GDM1 (cell line): ENCODE measurements at places on chromosomes 2 and 18.
A peak's percentile ranks its signal among the peaks of the same experiment; 100 is the strongest.

DNA sequence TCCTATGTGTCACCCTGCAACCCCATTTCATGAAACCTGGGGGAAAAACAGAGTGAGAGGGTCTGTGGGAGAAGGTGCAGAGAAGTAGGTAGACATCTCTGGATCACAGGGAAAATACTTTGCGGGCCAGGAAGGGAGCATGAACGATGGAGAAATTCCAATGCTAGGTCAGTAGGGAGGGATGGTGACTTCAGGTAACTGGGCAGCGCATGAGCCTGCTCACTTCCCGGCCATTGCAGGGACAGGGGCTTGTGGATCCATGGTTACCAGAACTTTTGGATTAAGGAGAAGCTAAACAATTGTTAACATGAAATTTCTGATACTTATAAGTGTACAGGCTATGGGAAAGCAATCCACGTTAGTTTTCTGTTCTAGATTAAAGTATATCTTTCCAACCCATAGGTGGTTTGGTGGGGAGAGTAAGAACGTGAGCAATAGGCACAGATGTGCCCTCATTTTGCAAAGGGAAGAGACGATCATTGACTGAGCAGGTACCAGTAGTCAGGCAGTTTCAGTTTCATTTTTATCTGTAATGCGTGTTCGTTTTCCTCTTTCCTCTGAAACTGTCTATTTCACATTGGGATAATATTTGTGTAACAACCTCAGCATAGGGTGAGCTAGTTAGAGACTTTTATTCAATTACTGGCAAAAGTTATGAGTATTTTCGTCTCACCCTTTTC lies 65.0 kb downstream of the NYAP2 start:
- DNase-seq = no peak

- no peak for DNase-seq
These were observed 16.4 kb downstream of the EPC2 start for GRCh38 chr2:148660999-148661398.

DNA sequence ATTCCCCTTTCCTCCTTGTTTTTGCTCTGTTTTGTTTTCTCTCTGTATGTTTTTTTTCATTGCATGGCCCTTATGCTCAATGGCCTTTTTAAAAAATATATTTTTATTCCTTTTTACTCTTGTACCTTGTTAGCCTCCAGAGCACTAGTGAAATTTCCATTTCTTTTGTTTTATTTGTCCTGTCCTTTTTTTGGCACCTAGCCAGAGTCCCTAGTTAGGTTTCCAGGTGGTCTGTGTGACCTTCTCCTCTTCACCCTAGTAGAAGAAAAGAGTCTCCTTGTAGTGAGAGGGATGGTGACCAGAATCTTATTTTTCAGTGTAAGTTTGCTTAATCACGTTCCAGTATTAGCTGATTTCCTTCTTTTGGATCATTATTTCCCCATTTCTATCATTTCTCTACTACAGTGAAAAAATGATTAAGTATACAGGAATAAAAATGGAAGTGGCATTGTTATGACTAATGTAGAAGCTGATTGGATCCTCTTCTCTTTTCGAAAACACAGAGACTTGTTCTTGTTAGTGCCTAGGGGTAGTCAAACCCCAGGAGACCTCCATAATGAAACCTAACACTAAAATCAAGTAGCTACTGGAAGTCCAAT lies 65.9 kb downstream of the NBEAL1 start:
- DNase-seq = no peak

DNA sequence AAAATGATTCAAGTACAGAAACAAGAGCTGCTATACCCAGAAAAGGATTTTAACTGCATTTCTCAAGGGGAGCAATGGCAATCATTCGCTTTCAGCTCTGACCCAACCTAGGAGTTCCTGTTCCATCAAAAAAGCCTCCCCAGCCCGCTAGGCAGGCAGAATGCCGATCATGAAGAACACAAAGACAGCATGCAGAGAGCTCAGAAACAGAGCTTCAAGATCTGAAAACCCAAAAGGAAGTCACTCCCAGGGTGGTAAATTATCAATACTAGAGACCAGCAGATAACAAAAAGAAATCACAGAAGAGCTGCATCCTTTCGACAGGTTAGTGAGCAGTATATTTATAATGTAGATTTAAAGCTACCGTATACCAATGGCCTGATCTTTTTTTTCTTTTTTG lies 84.8 kb upstream of the CRIM1 start:
- no peak for DNase-seq

- peak; percentile 61 for DNase-seq
These were observed 108.4 kb upstream of the BZW1 start for GRCh38 chr2:200703127-200703925.

- DNase-seq = no peak
These were observed 235.1 kb downstream of the GRB14 start for GRCh38 chr2:164386231-164386630.

DNA sequence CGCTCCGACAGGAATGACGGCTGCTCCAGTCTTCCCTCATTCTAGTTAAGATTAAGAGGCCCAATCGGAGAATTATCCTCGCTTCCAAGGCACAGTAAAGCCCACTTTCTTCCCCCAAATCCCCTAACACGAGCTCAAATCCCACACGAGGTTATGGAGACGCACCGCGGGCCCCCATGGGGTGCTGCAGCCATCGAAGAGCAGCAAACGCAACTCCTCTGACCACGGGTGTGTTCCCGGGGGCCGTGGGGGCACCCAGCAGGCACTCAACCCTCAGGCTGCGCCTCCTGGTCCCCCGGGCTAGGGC lies 446 bp downstream of the COPS9 start:
- no peak for DNase-seq

DNA sequence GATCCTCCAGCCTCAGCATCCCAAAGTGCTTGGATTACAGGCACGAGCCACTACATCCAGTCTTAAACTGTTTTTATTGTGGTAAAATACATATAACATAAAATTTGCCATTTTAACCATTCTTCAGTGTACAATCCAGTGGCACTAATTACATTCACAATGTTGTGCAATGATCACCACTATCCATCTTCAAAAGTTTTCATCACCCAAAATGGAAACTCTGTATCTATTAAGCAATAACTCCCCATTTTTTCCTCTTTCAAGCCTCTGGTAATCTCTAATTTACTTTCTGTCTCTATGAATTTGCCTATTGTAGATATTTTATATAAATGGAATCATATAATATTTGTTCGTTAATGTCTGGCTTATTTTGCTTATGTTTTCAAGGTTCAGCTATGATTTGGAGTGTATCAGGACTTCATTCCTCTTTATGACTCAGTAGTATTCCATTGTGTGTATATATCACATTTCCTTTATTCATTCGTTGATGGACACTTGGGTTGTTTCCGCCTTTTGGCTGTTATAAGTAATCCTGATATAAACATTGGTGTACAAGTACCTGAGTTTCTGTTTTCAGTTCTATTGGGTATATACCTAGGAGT lies 71.8 kb downstream of the GFPT1 start:
- DNase-seq = no peak

DNA sequence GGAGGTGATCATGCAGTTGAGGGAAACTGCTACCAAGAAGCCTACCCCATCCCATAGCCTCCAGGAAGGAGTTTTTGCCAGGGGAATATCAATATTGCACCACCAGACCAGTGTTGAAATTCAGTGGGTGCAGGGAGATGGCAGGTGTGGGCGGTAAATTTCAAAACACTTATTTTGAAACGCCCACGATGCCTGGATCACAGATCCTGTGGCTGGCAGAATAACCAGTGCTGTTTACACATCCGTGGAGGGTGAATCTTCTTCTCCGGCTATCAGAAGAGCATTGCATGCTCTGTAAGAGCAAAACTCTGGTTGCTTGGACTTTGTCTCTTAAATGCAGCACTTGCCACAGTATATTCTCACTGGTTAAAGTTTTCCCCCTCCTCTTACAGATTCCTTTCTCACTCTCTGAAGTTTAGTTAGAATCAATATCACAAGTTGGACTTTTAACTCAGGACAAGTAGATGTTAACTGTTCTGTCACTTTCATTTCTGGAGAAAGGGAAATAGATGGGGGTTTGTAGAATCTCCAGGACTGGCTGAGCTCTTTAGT lies 70.5 kb upstream of the ZCCHC2 start:
- DNase-seq = no peak

DNA sequence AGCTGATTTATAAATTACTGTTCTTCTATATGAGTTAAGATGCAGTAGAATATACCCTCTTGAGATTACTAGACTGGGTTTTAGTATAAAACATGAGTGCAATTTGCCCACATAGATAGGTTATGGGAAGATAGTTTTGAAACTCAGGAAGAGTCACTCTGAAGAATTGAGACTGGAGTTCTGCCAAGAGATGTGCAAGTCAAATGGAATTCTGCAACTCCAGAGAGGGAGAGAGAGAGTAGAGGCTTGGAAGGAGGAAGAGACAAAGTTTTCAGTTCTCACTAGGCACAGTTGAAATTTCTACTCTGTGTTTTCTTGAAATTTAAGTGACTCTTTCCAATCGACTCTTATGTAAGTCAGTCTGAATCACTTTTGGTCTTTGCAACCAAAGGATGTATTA lies 878.8 kb downstream of the TSN start:
- DNase-seq = no peak

- no peak for DNase-seq
These were observed 73.5 kb downstream of the CHN1 start for GRCh38 chr2:174931724-174932123.

DNA sequence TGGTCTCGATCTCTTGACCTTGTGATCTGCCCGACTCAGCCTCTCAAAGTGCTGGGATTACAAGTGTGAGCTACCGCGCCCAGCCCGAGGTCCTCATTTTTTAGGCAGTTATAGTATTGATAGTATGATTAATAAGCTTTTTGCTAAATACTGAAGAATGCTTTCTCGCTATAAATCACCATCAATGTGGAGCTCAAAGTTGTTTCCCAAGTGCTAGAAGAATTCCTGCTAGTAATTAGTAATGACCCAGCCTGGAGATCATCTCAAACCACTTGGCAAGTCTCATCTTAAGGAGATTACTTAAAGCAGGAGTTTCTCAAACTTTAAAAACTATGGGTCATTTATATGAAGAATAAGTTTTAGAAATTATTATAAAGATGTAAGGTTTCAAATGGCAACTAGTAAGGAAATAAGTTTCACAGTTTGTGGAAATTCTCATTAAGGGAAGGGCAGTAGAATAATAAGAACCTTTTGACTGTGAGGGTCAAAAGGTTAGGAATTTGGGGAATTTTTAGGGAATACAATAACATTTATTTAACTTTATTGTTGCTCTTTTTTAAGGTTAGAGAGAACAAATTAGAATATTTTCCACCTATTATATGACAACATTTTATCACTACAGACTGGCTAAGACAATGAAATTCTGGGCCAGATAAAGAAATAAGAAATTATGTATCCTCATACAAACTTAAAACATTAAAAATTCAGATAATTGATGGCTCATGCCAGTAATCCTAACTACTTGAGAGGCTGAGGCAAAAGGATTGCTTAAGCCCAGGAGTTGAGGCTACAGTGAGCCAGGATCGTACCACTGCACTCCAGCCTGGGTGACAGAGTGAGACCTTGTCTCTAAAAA lies 148.6 kb upstream of the MAP3K20 start:
- no peak for DNase-seq

- DNase-seq = no peak
These were observed 2.3 kb upstream of the GTF3C3 start for GRCh38 chr2:196801674-196802261.

DNA sequence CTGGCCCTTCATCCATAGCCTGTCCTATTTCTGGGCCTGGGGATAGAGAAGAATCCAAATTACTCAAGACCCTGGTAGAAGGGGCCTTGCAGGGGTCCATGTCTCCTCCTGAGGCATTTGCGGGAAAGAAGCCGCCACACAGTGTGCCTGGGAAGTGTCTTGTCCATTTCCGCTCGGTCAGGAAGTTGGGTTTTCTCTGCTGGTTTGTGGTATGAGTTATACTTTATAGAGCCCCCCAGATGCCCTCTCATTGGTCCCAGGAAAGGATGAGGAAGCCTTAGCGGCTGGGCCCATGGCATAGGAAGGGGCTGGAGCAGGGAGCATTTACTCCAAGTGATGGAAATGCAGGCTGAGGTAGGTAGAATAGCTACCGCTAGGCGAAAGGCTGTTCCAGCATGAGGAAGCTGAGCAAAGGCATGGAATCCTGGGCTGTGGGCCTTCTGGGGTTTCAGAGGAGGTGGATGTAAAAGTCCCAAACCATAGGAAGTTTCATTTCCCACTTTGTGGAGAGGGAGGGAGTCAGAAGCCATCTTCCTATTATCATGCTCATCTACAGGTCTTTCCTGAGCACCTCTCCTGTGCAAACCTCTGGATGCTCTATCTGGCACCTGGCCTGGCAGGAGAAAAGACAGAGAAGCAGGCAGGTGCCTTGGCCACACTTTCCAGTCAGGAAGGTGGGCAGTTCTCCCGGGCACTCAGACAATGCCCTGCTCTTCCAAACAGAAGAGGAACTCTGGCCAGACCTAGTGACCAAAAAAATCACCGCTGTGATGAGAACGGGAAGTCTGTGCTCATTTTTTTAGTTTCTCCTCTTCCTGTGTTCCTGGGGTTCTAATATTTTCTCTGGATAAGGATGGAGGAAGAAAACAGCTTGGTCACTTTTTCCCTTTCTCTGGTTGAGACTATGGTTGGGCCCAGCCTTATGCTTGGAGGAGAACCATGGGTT lies 2.6 kb upstream of the CD207 start:
- no peak for DNase-seq

GRCh38 chr2:238127165-238128060 lies 11.1 kb upstream of the KLHL30 start:
- DNase-seq = no peak

- DNase-seq = peak; percentile 32
These were observed 659 bp downstream of the FAM210A start for GRCh38 chr18:13725566-13726231.

GRCh38 chr2:219525533-219526232 lies 11.4 kb downstream of the ASIC4 start:
- no peak for DNase-seq

- peak; percentile 44 for DNase-seq
These were observed 37.5 kb upstream of the SLC38A11 start for GRCh38 chr2:164992818-164993217.

DNA sequence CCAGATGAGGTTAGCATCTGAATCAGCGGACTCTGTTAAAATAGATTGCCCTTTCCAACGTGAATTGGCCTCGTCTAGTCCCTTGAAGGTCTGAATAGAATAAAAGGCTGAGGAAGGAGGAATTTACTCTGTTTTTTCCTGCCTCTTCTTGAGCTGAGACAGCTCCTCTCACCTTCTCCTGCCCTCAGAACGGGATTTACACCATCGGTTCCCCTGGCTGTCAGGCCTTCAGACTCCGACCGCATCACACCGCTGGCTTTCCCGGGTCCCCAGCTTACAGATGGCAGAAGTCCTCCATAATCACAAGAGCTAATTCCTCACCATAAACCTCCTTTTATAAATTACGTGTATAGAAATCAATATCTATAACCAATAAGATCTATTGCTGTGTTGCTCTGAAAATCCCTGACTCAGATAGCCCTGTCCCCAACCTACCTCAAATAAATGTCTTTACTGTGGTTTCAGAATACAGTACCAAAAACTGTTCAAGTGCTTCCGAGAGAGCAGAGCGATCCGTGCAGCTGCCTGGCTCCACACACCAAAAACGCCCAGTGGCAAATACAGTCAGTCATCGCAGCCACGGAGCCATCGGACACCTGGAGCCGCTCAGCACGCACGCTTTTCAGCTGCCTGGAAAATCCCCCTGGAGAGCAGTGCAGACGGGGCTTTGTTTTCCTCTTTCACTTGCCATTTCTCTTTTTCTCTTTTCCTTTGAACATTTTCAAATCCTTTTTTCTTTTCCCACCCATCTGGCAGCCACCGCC lies 196.9 kb downstream of the NRP2 start:
- no peak for DNase-seq
